ENCODE measurements at places on chromosomes 6 and 20.

DNA sequence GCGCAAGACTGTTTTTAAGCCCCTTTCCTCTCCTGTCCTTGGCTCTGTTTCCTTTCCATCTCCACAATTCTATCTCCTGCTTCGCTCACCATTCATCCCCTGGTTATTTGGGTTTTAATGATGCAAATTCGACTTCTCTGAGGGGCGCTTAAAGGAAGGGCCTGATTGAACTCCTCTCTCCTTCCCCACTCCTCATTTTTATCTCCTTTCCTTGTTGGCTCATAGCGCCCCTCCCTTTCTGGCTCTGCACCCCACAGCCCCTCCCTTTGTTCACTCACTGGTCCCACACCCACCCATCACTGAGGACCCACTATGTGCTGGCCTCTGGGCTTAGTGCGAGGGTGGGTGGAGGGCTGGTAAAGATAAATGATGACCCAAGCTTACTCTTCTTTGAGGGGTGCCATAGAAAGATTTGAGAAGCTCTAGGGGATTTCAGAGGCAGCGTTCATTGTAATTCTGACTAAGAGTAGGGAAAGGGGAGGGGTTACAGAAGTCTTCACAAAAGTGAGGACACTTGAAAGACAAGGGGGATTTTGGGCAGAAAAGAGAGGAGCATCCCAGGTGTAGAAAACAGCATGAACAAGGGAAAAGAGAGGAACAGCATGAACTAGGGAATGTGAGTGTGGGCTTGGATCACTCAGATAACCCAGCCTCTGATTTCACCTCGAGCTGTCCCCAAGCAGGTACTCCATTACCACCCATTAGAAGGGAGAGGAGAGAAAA, 507.8 kb downstream of the CD83 start:
- DNase-seq, result no peak

DNA sequence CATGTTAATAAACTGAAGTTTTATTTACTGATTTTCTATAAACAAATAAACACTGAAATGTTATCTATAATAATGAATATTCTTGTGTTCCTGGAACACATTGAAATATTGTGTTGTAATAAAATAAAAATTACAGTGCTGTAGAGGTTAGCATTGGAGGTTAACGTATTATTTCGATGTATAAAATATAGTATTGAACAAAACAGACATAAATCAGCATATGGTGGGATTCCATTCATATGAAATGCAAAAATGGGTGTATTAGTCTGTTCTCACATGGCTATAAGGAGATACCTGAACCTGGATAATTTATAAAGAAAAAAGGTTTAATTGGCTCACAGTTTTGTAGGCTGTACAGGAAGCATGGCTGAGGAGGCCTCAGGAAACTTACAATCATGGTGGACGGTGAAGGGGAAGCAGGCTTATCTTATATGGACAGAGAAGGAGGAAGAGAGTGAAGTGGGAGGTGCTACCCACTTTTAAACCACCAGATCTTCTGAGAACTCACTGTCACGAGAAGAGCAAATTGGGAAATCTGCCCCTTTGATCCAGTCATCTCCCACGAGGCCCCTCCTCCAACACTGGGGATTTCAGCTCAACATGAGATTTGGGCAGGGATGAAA, 24.6 kb upstream of the BMP6 start:
- DNase-seq, result no peak

DNA sequence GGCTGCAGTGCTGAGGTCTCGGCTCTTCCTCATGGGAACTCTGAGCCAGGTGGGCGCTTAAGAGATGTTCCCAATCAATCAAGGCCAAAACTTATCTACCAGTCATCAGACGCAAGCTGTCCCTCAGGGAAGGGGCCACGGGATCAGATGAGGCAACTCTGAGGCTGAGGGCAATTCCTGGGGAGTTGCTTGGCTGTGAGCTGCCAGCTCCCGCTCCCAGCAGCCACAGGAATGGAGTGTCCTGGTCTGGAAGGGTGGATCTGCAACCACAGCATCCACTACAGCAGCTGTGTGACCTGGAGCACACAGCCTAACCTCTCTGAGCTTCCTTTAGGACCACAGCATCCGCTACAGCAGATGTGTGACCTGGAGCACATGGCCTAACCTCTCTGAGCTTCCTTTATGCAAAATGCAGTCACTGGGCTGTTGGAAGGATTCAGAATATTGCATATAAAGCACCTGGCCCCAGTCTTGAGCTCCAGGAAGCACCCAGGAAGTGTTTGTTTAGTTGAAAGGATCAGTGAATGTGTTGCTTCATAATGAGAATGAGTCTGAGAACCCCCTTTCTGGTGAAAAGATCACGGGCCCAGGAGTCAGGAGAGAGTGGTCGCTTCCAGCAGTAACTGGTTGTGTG, 60.9 kb downstream of the TFAP2C start:
- no peak for DNase-seq

DNA sequence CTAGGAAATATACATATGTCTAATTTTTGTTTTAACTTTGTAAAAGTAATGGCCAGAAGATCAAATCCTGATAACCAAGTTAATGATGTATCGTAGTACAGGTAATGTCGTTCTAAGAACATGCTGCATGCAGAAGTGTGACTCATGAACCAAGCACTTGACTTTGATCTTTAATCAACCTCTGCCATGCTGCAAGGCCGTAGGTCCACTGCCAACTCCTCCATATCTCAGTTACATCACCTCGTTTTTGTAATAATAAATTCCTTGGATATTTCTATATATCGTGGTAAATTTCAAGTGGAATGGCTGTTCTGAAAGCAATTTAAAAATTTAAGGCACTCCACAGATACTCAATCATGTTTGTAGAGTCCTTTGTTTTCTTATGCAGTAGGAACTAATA, 771.7 kb downstream of the EPHA7 start:
- no peak for DNase-seq

GRCh38 chr20:9180481-9181257, 111.8 kb downstream of the PLCB4 start:
- DNase-seq, result no peak

- DNase-seq, result no peak
Observed at GRCh38 chr6:157401734-157402338, 20.8 kb downstream of the ZDHHC14 start.

DNA sequence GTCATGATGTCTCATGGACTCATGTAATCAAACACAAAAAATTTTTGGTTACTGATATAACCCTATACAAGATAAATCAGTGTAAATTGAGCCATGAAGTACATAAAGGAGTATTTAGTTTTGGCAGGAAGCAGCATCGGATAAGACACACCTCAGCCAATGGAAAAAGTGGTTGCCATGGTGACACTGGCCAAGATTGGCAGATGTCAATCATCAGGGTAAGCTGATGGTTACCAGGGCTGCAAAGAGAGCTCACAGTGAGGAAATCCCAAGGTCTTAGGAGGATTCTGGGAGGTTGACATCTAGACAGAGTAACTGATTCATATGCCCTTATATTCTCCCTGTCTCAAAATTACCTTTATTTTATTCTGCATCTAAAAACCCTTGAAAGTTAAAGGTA, 203.8 kb upstream of the PCSK2 start:
- no peak for DNase-seq

- no peak for DNase-seq
Observed at GRCh38 chr20:38755324-38755910, 7.2 kb downstream of the ACTR5 start.

- DNase-seq, result no peak
Observed at GRCh38 chr20:8321001-8321400, 188.9 kb downstream of the PLCB1 start.

DNA sequence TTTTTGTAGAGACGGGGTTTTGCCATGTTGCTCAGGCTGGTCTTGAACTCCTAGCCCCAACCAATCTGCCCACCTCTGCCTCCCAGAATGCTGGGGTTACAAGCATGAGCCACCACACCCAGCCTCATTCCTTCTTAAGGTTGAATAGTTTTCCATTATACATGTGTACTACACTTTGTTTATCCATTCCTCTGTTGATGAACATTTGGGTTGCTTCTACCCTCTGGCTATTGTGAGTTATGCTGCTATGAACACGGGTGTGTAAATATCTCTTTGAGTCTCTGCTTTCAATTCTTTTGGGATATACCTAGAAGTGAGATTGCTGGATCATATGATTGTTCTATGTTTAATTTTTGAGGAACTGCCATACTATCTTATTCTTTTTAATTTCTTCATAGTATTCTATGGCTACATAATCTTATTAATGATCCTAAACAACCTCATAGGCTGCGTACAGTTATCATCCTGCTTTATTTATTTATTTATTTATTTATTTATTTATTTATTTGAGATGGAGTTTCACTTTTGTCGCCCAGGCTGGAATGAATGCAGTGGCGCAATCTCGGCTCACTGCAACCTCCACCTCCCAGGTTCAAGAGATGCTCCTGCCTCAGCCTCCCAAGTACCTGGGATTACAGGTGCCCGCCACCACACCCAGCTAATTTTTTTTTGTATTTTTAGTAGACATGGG, 49.2 kb upstream of the TLDC2 start:
- DNase-seq, result no peak

DNA sequence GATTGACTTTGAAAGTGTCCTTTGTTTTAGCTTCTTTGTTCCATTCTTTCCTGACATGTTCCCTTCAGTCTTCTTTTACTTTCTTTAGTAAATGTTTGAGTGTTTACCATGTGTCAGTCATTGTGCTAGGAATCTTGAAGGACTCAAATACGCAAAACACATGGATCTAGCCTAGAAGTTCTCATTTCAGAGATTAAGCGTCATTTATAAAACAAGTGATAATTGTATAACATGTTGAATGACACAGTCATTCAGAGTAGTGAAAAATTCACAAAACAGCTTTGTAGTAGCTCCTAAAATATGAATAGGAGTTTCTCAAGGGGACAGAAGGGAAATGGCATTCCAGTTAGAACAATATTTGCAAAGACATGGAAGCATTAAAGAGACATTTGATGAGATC, 66.9 kb downstream of the MACROD2 start:
- no peak for DNase-seq

GRCh38 chr6:166939345-166939744, 17.0 kb downstream of the RNASET2 start:
- DNase-seq, result no peak

DNA sequence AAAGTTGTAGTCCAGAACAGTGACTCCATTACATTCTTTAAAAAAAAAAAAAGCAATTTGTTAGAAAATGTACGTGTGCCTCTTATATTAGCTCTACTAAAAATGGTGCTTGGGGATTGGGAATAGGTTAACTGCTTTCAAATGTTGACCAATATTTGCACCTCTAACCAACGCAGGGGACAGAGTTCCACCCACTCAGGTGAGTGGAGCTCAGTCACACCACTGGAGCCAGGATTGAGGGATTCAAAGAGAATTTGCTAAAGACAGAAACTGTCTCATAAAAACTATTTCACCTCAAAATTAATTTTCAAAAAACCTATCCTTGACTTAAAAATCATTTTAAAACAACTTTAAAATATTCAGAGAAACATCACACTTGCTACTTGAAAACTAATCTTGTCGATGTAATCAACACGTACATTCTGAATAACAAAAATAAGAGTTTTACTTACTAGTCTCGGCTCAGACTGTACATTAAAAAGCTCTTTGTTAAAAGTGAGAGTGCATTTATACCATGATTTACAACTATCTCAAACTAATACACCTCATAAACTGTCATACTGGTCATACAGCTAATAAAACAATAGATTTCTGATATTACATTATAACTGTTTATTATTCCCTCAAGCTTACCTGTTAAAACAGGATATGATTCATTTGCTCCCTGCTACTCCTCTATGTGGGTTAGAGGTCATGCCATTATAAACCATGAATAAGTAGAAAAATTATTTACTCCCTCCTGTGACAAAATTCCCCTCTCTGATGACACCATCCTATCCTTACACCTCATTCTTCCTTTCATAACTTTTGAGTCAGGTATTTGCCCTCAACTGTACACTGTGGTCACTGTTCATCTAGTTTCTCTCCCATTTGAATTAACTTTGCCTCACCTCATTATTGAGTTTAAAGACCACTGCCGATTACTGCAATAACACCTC, 88.6 kb downstream of the PDE10A start:
- no peak for DNase-seq

DNA sequence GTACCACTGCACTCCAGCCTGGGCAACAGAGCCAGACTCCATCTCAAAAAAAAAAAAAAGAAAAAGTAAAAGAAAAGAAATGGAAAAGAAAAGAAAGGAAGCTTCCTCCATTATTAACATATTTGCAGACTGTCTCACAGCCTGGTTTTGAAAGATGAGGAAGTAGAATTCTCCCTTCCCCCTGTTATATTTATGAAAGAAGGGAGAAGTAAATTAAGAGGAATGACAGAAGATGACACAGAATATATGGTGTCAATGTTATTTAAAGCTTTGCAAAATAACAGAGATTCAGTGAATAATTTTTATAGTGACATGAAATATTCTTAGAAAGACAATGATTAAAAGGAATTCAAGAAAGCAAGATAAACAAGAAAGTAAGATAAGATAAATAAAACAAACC, 83.7 kb upstream of the PRSS16 start:
- DNase-seq, result no peak

DNA sequence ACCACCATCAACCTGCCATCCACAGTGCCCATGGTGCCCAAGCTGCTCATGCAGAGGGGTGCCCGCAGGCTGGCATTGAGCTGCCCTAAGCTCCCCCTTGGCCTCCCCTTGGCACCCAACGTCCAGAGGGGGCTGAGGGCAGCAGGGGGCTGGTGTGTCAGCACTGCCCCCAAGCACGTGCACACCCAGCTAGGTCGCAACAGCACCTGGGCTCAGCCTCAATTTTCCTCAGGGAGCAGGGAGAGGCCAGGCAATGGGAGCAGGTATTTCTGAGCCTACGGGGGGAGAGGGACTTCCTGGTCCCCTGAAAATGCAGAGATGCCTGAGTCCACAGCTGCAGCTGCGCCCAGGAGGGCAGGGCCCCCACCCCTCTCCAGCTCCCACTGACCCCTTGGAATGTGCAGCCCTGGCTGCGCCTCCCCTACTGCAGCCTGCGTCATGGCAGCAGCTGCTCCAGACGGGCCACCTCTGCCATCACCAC, 204.2 kb downstream of the ANKRD60 start:
- DNase-seq, result no peak

- no peak for DNase-seq
Observed at GRCh38 chr6:83072726-83073125, 5.3 kb downstream of the DOP1A start.

DNA sequence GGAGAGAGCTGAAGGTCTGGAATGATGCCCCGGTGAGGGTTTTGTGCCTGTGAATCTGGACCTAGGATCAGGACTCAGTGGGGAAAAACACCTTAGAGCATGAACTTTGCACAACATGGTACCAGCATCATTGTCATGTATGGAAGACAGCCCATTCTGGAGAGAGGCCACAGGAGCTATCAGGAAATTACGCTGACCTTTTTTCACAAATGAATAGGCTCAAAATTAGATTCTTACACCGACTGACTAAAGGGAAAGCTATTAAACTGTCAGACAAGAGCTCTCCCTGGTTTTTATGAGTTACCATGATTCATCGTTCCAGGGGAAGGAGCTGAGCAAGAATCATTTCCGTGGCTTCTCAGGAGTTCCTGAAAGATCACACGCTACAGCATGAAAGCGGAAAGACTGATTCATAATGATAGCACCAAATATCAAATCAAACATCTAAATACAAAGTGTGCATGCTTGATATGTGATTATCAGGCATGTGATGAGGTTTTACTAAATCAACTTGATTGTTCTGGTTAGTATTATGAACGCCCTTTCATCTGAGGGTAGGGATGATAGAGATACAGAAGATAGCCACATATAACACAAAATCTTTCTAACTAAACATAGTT, 224.9 kb upstream of the SMLR1 start:
- DNase-seq, result peak; percentile 13

- no peak for DNase-seq
Observed at GRCh38 chr20:59082981-59083380, 40.4 kb upstream of the PRELID3B start.
